Activated CD8-positive, alpha-beta memory T cell treated with anti-CD3 and anti-CD28 coated beads for 4 hours (primary cell): ENCODE measurements at places on chromosomes 3 and 15.

DNA sequence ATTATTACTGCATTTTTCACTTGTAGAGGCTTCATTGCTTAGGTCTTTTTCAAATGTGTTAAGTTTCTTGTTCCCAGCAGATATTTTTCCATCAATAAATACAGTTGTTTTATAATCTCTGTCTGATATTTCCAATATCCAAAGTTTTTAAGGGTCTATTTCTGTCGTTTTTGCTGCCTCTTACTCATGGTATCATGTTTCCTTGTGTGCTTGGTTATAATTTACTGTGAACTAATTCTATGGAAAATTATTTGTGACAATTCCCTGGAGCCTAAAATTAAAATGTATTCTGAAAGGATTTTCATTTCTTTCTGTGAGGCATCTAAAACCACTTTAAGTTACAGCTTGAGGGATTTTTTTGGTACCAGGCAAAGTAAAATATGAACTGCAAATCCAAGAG lies 17.5 kb downstream of the TBC1D5 start:
- no peak for DNase-seq

- no peak for DNase-seq
Observed at GRCh38 chr3:120449251-120449650, 1.5 kb downstream of the FSTL1 start.

DNA sequence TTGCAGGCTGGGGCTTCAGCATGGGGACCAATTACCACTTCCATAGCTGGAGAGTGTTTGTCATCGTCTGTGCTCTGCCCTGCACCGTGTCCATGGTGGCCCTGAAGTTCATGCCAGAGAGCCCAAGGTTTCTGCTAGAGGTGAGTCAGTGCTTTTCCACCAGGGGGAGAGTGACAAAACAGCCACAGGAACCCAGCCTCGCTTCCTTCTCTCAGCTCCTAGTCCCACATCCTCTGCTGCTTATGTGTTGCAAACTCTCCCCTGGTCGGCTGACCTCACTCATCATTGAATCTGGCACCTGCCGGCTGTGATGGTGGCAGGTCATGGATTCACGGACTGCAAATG lies 158.3 kb downstream of the SV2B start:
- no peak for DNase-seq

- DNase-seq = no peak
Observed at GRCh38 chr15:55708720-55709119, 34.2 kb downstream of the PRTG start.

DNA sequence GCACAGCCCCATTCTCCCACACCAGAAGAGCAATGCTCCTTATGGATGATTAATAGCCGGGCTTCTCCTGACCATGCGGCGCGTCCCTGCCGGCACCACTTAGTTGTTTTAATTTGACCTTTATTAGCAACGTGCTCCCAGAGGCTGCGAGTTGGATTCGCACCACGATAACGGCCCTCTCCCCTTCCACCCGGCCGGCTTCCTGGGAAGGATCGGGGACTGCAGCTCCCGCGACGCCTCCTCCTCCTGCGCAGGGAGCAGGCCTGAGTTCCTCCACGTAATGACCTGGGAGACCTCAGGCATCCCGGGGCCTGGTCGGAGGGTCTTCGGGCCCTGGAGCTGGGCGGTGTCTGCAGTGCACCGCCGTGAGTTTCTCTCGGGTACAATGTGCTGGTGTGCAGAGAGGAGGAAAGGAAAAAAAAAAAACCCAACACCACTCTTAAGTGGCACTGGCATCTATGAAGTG lies 243.3 kb upstream of the TOPAZ1 start:
- no peak for DNase-seq
